Posterior vena cava (tissue), 2 donors: ENCODE measurements at places on chromosomes 6 and 20.
A peak's percentile ranks its signal among the peaks of the same experiment; 100 is the strongest.

DNA sequence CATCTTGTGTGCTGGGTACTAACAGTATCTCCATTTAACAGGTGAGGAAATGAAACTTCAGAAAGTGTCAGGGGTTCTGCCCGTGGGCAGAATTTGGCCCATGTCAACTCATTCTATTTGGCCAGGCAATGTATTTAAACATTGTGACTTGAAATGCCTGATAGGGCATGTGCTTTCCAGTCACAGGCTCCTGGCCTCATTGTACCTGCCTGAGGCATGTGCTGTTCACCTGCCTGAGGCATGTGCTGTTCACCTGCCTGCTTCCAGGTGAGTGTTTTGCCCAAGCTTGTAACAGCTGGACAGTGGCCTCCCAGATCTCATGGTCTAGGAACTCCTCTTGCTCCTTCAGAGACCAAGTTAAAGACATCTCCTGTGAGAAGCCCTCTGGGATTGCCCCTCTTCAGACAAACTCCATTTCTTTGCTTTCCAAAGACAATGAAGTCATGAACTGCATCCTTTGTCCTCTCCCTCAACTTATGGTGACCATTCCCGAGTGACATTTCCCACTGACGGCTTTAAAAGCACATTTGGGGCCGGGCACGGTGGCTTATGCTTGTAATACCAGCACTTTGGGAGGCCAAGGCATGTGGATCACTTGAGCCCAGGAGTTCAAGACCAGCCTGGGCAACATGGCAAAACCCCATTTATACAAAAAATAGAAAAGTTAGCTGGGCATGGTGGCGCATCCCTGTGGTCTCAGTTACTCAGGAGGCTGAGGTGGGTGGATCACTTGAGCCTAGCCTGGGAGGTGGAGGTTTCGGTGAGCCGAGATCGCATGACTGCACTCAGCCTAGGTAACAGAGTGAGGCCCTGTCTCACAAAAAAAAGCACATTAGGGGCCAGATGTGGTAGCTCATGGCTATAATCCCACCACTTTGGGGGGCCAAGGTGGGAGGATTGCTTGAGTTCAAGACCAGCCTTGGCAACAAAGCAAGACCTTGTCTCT, 48.7 kb downstream of the BCAS4 start:
- DNase-seq, result no peak

- DNase-seq, result no peak
Measured at GRCh38 chr6:49739423-49739822, 4.8 kb downstream of the CRISP3 start.

DNA sequence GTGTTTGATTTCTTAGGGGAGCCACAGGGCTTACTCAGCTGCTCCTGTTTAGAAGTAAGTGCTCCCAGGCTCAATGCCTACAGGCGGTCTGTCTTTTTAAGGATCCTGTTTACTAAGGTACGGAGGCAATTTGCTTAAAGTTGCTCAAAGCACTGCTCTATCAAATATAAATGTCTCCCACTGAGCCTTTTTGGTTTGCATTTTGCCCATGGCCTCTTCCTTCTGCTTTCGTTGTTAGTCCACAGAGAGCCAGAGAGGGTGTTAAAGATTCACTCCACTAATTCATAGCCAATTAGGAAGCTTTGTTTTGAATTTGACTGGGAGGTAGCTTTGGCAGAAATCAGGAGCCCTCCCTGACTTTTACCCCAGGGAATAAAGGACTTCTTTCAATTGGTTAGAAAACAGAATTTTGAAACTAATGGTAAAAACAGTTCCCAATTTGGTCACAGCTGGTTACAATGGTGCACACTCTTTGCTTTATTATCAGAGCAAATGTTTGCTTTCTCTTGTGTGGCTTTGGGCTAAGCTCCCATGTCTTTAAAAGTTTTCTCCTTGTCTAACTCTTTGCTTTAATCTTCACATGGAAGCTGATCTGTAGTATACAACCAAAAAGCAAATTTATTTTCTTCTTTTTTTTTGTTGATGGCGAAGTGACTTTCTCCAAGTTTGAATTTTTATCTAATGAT, 126.2 kb downstream of the IMPG1 start:
- DNase-seq, result no peak

DNA sequence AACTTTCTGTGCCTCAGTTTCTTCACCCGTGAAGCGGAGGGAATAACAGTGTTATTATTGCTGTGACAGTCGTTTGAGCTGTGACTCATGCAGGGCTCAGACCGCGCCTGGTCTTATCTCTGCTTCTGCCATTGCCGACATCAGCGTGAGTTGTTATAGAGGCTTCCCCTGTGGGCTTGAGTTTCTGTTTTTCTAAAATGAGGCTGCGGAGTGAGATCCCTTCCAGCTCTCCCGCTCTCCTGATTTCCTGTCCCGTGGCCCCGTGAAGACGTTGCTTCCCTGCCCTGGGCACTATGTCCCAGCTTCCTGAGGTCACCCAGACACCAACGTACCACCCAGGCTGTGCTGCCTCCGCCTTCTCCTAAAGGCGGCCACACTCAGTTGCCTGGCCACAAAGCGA, 278.5 kb downstream of the BMP7 start:
- no peak for DNase-seq

GRCh38 chr6:70241991-70242420, 60.9 kb downstream of the COL9A1 start:
- no peak for DNase-seq

GRCh38 chr6:44297063-44298038, 15.8 kb downstream of the AARS2 start:
- peak; percentile 84 for DNase-seq

DNA sequence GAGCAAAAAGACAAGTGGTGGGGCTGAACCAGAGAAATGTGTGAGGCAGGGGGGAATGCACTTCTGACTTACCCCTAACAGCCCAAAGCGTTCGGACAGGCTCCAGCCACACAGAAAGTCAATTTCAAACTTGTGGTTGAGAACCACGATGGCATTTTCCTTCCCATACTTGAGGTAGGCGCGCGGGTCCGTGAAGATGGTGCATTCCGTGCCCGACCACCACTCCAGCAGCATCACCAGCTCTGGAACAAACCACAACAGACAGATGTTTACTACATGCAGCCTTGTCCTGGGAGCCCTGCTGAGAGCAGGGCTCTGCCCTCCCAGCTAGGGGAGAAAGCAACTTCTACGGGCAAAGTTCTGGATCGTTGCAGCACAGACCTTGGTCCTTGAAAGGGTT, 107.7 kb downstream of the AGPAT4 start:
- DNase-seq, result no peak

DNA sequence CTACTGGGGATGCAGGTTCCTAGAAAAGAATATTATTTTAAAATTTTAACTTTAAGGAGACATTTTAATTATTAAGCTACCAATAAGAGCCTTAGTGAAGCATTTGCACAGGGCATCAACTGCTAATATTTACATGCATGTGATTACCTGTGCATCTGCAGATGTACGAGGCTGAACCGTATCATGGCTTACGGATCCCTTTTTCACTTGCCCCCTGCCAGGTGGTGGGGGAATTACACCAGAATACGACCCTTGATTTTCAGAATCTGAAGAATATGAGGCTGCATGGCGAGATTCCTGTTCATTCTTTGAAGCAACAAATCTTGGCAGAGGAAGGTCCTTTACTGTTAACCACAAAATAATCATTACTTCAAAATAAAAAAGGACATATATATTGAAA, 42.7 kb downstream of the REPS1 start:
- no peak for DNase-seq

GRCh38 chr6:16769131-16769985, 8.1 kb upstream of the ATXN1 start:
- DNase-seq, result no peak

- no peak for DNase-seq
Measured at GRCh38 chr20:12902992-12903391, 105.8 kb upstream of the SPTLC3 start.

GRCh38 chr20:60691966-60692615, 560.0 kb upstream of the CDH4 start:
- no peak for DNase-seq

GRCh38 chr6:15109338-15110090, 136.4 kb upstream of the JARID2 start:
- DNase-seq, result no peak

- no peak for DNase-seq
Measured at GRCh38 chr20:48234951-48235350, 449.7 kb upstream of the SULF2 start.

GRCh38 chr6:91634791-91635190, 1047.9 kb upstream of the MAP3K7 start:
- no peak for DNase-seq

DNA sequence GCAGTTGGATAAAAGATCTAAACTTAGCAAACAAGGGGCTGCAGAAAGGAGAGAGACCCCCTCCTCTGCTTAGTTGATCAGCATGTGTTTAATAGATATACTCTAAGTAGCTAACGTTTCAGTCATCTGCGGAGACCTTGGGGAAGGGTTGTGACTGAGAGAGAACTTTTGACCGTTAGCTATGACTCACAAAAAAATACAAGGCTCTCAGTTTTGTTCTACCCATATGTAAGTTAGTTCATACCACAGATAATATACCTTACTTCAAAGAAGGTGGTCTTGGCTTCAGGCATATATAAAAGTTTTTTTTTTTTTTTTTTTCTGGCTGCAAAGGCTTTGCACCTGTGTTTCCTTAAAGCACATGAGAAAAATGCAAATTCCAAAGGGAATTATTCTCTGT, 258.9 kb downstream of the GJA1 start:
- DNase-seq, result no peak

- DNase-seq, result no peak
Measured at GRCh38 chr6:102562713-102563112, 1169.2 kb downstream of the GRIK2 start.

DNA sequence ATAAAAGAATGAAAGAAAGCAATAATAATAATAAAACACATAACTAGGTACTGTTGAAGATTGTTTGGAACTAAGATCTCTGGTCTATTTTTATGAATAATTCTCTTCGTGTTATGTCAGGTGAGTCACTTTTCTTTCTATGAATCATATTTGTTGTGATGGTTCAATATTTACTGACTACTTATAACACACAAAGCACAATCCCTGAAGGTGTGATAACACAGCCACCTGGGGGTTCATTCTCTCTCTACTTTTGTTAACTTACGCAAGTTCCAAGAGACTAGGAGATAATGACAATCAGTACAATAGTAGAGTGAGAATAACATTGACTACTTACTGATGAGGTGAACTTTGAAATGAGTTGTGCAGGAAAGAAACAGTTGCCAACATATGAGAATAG, 149.9 kb downstream of the IBTK start:
- no peak for DNase-seq

GRCh38 chr6:97189767-97190166, 93.2 kb downstream of the MMS22L start:
- DNase-seq, result no peak

DNA sequence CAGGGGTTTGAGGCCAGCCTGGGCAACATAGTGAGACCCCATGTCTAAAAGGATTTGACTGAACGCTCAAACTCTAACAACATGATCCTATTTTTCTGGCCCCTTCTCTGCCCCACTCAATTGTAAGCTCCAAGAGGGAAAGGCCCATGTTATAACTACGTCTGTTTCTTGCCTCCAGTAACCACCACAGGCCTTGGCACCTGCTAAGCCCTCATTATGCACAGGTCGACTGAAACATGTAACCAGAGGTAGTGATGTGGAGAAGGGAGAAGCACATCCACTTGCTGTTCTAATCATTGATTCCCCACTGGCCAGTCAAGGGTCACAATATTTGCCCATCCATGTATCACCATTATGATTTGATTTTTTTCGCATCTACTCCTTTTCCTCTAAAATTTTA, 475.5 kb downstream of the KIF16B start:
- no peak for DNase-seq

DNA sequence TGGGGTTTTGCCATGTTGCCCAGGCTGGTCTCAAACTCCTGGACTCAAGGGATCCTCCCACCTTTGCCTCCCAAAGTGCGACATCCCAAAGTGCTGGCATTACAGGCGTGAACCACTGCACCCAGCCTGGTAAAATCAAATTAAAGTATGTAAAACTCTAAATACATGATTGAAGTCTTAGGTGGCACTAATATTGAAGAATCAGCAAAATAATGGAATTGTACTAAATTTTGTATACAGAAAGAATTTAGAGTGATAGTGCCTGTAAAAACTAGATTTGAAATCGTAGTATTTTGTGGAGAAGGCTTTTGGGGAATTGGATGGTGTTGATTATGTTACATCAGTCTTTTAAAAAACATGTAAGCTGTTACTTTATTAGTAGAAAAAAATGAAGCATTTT, 10.0 kb upstream of the PRDM1 start:
- no peak for DNase-seq

DNA sequence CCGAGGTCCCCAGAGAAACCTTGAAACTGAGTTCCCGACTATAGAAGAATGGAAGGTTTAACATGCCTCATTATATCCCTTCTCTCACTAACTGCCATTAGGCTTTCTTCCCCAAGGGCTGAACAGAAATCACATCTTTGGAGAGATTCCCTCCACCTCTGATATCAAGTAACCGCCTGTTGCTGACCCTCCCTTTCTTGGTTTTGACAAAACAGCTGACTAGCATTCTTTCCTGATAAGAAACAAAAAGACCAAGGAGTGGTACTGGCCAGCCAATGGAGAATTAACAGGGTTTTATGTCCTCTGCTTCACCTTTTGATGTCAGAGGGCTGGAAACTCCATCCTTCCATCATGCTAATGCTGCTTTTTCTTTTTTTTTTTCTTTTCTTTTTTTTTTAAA, 176.6 kb upstream of the ADGRB3 start:
- DNase-seq, result no peak

- DNase-seq, result no peak
Measured at GRCh38 chr6:33719326-33719987, 8.0 kb upstream of the UQCC2 start.

DNA sequence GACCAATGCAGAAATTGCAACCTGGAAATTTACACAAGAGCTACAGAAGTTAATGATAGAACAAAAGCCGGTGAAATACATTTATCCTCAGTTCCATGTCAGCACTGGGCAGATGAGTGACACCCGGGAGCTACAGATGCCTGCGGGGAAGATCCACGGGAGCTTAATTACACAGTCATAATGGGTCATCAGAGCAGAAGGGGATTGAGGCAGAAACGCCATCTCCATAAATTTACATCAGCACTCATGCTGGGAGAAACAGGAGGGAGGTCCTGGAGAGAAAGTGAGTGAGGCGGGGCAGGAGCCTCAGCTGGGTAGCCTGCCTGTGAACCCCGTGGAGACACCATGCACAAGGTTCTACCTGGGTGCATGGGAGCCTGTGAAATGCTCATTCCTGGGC, 37.6 kb upstream of the CST7 start:
- peak; percentile 46 for DNase-seq

- peak; percentile 91 for DNase-seq
Measured at GRCh38 chr6:163711615-163712565, 297.4 kb downstream of the QKI start.

DNA sequence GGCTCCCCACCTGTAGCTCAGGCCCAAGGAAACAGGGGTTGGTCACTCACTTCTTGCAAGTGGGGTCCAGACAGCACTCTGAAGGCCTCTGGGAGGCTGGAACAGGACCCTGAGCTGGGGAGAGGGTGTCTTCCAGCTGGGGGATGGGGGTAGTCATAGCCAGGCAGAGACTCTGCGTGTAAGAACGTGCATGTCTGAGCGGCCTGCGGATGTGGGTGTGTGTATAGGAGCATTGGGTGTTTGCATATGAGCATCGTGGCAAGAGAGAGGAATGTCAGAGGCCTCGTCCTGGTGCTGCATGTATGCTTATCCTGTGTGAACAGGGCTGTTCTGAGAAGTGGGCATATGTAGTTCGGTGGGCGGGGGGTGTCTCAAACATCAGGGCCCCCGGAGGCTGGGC, 12.1 kb downstream of the BPIFB3 start:
- no peak for DNase-seq

GRCh38 chr20:40464731-40465208, 224.3 kb downstream of the MAFB start:
- no peak for DNase-seq
